ENCODE measurements at places on chromosomes 7 and 10.
A peak's percentile ranks its signal among the peaks of the same experiment; 100 is the strongest.

- no peak for DNase-seq
These were observed 878.5 kb downstream of the LRMDA start for GRCh38 chr10:76309741-76310587.

GRCh38 chr10:43980715-43981114, 332.0 kb upstream of the ZNF32 start:
- no peak for DNase-seq

DNA sequence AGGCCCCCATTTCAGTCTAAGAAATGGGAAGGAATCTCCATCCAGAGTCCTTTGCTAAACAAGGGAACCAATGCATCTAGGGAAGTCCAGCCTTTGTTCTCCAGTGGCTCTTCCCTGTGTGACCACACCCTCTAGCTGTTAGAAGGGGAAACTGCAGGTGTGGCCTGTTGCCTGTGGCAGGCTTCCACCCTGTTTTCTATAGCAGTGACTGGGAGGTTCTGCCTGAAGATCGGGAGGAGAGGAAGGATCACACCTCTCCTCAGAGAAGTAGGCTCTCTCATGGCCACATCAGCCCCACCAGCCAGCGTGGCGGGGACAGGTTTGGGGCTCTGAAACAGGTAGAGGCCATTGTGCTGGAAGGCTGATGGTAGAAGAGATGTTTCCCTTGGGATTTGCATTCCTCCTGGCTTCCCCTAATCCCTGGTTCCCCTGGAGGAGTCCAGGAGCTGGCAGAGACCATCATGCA, 47.7 kb upstream of the TRIM8 start:
- DNase-seq, result peak; percentile 9

DNA sequence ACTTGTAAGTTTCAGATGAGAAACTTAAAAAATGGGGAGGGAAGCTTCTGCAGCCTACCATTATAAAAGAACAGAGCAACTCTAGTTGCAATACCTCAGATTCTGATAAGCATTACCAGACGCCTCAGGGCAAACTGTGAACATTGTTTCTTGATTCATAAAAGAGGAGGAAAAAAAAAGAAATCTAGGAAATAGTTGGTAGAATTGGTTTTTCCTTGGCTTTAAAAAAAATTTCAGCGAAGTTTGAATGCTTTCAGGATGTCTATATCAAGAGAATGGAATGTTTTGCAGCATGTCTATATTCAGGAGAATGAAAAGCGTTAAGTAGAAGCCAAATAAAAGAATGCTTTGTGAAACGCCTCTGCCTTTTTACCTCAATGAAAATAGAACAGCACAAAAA, 17.5 kb upstream of the ANLN start:
- DNase-seq, result no peak

Data from naive B cell (primary cell).